Ureter (tissue), 1 donor: ENCODE measurements at places on chromosomes 11 and 22.

GRCh38 chr11:19813158-19813879 is 100.7 kb downstream of the NAV2 start:
- DNase-seq = no peak

GRCh38 chr11:108863528-108863927 is 198.7 kb downstream of the DDX10 start:
- no peak for DNase-seq

DNA sequence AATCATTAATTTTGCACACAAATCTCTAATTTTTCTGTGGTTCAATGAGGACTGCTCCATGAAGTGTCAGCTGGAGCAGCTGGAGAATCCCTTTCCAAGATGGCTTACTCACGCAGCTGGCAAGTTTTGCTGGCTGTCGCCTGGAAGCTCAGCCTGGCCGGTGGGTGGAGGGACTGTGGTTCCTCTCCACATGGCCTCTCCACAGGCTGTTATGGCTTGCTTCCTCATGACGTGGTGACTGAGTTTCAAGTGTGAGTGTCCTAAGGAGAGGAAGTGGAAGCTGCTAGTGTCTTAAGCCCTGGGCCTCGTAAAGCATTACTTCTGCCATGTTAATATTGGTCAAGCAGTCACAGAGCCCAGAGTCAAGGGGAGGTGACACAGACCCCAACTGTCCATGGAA is 14.0 kb upstream of the NRIP3 start:
- DNase-seq = peak; percentile 56

- DNase-seq = no peak
Measured at GRCh38 chr11:48078689-48079088, 98.3 kb downstream of the PTPRJ start.

- no peak for DNase-seq
Measured at GRCh38 chr11:33582636-33583325, 117.8 kb downstream of the C11orf91 start.

DNA sequence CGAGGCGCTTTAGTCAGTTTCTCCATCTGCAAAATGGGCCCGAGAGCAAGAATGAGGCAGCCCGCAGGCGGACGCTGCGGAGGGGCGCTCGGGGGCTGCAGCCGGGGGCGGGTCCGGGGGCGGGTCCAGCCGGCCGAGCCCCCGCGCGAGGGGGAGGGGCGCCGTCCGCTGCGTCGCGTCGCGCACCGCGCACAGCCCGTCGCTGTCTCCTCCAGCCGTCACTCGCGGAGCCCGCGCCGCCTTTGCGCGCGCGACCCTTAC is 282 bp downstream of the PC start:
- no peak for DNase-seq

DNA sequence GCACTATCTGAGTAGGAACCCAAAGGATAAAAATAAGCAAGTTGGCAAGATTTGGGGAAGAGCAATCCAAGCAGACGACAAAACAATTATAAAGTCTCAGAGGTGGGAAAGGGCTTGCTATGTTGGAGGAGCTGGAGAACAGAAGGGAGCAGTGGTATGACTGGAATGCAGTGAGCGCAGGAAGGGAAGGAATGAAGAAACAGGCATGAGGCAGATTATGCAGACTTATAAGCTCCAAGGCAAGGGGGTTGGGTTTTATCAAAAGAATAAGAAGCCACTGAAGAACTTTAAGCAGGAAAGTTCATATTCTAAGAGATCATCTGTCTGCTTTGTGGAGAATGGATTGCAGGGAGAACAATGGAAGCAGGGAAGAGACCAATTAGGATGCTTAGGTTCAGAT is 31.7 kb downstream of the PGM2L1 start:
- DNase-seq = no peak

DNA sequence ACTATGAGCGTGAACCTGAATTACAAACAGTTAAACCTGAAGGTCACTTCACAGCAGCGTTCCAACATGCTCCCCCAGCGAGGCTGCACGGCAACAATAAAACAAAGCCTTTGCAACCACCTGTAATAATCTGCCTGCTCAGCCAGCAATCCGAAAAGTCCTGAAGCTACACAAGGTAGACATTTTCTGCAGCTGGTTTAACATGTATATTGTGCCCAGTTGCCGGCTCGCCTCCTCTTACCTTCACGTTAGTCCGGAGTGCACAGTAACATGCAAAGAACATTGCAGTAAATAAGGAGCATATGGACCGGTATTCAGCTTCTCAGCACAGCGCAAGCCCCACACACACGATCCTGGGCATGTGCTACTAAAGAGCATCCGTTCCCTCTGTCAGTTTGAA is 704.3 kb downstream of the DLG2 start:
- DNase-seq = no peak

- no peak for DNase-seq
Measured at GRCh38 chr22:24494528-24495364, at the start of gene UPB1. UPB1 (plus strand) TSS chr22:24495332; CDS start chr22:24495404, 72 bp downstream.
